ENCODE measurements at places on chromosomes 4 and X.

- DNase-seq: no peak
Measured at GRCh38 chrX:109638158-109638557, 13.2 kb upstream of the KCNE5 start.

- DNase-seq: no peak
Measured at GRCh38 chrX:118062048-118062789, 54.4 kb downstream of the KLHL13 start.

DNA sequence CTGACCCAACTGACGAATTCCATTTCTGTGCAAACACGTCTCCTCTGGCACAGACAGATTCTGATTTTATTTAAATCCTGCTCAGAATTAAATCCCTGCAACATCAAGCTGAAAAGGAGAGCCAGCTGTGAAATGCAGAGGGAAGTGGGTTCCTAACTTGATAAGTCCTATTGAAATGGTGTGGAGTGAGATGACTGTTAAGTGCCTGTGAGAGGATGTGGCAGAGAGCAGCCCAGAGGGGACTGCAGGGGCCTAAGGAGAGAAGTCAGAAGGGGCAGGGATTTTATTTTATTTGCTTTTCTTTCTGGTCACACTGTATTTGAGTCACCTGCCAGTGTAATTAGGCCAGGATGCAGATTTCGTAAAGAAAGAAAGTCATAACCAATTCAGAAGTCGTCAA is 277.4 kb downstream of the NKX6-1 start:
- no peak for DNase-seq

DNA sequence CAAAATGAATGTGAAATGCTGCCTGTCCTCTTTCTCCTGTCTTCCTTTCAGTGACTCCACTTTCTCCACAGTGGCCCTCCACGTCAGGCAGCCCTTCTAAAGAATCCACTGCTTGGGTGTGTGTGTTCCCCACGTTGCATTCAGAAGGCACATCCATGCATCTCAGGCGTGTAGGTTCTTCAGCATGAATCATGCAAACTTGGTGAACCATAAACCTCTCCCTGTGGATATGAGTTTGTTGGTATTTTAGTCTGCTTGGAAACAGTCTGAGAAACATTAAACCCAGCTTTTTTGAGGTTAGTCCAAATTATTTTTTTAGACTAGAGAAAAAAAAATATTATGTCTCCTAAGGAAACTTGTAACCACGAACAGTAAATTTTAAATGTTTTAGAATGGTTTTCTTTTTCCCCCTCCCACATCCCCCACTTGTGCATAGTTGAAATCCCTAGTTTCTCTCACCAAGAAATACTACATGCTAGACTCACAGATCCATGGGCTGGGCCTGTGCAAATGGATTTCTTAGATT is 251.6 kb downstream of the CBR4 start:
- no peak for DNase-seq

DNA sequence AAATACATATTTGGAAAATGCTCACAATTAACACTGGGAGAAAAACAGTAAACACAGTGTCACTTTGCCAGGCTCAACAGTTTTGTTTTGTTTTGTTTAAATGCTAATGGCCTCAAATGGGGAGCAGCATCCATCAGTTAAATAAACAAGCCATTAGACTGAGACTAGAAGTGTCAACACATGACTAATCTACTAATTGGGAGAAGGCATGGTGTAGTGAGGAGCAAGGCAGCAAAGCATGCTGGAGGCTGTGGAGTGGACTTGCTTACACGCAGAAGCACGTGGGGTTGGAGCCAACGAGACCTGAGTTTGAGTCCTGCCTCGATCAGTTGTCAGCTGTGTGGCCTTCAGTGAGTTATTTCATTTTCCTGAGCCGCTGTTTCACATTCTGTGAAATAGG is 29.0 kb downstream of the UTP14A start:
- DNase-seq: no peak

GRCh38 chr4:185257086-185257485 is 47.7 kb downstream of the SNX25 start:
- DNase-seq: no peak

GRCh38 chr4:143254491-143255226 is 69.9 kb downstream of the USP38 start:
- no peak for DNase-seq

DNA sequence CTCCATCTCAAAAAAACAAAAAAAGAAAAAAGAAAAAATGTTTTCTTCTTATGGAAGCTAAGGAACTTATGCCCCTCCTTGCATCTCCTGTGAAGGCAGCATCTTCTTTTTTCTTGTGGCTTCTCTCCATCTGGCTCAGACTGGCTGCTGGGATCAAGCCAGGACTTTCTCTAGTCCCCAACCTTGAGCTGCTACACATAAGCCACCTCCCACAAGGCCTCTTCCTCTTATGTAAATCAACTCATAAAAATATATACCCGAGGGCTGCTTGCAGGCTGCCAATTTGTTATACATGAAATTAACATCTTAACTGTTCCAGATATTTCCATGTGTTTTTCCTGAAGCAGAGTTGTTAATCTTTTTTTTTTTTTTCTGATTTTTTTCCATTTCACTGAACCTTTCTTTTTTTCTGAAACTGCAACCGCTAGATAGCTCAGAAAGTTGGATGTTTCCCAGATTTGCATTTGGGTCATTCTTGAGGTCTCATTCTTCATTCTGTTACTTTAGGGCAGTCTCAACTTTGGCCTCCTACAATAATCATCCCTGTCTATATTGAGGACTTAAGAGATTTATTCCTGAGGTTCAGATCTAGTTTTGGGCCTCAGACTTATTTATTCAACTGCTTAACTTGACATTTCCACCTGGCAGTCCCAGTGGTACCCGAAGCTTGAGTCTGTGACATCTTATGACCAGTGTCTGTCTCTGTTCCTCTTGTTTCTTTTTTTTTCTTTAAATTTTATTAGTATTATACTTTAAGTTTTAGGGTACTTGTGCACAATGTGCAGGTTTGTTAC is 10.3 kb downstream of the SNX25 start:
- peak; percentile 48 for DNase-seq

GRCh38 chr4:168725930-168726329 is 229.1 kb downstream of the PALLD start:
- no peak for DNase-seq

DNA sequence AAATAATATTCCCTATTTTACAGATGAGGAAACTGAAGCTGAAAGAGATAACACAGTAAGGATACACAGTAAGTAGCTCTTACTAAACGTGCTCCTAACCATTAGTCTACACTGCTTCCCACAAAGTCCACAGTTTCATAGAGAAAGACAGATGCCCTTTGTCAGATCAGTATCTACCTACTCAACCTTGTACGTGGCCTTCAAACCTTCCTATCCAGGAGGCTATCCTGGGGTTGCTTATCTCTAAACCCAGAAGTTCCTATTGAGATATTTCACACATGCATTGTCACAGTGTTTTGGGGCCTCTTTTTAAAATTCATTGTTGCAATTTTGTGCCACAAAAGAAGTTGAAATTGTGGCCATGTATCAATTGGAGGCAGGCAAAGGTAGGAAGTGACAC is 208.0 kb downstream of the ENOX2 start:
- DNase-seq: no peak

GRCh38 chrX:123181233-123181914 is 2.7 kb upstream of the GRIA3 start:
- no peak for DNase-seq

DNA sequence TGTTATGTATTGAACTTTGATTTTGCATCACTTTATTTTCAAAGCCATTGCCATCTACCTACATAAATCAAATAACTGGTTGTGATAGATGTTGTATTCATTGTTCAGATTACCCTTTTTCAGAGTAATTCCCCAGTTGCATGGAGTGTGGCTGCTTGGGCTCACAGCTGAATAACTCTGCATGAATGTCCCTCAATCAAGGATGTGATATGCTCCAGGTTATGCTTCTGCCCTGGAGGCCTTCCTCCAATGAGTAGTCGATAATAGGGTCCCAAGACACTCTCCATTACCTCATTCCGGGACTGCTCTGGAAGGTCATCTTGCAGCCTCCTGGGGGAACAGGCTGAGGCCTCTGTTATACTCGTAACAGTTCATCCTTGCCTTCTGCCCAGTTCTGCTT is 251.8 kb downstream of the ADGRL3 start:
- DNase-seq: no peak

DNA sequence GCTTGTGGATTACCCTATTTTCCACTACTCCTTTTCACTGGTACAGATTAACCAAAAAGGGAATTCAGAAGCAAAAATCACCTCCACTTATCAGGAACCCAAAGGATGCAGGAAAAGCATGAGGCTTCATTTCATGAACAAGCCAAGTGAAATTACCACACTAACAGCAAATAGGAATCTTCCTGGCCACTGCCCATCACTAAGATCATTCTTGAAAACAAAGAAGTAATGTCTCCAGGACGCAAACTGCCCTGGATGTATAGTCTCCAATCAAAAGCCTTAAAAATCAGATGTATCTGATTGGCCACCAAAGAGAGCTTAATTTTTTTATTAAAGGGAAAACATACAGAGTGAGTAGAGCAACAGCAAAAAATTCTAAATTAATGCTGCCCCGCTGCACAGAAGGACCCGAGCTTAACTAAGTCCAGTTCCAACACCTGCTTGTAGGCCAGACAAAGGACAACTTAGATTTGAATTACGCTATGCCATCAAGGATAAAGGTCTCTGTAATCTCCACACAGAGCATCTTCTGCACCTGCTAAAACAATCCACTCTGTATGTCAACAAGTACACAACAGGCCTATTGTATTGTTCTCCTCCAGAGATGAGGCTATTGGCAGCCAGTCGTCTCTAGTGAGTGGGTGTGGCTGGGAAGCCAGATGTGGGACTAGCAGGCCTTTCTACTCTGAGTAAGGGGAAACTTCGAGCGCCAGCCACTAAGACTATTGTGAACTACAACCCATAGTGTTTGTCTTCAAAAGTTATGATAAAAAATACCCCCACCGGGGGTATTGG is 12.4 kb downstream of the ZDHHC9 start:
- no peak for DNase-seq

GRCh38 chrX:131264053-131264452 is 25.1 kb downstream of the IGSF1 start:
- DNase-seq: no peak

GRCh38 chrX:109740433-109740809 is 7.4 kb upstream of the ACSL4 start:
- no peak for DNase-seq

- DNase-seq: no peak
Measured at GRCh38 chr4:168919706-168920324, 90.2 kb downstream of the CBR4 start.

- no peak for DNase-seq
Measured at GRCh38 chr4:152591396-152591795, 55.5 kb upstream of the FBXW7 start.

GRCh38 chr4:56575820-56576429 is 70.3 kb downstream of the ARL9 start:
- no peak for DNase-seq

DNA sequence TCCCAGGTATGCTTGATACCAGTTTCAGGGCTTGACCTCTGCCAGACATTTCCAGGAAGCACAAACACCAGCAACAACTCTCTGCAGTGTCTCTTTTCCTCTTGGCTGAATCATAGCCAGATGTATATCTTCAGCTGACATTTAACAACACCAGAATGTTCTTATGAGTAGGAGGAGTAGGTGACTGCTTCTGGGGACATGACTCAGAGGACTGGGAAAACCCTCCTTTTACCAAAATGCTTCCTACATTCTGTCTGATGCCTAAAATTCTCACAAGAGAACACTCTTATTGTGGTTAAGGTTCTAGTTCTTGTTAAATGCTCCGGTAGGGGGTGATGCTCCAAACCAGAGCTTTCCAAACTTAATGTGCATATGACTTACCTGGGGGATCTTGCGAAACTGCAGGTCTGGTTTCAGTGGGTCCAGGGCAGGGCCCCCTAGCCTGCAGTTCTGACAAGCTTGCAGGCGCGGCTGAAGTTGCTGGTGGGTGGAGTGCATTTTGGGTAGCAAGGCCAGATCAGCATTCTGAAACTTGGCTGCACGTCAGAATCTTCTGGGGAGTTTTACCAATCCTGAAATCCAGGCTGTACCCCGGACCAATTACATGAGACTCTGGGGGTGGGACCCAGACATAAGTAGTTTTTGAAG is 329.3 kb upstream of the RPS6KA3 start:
- DNase-seq: no peak

DNA sequence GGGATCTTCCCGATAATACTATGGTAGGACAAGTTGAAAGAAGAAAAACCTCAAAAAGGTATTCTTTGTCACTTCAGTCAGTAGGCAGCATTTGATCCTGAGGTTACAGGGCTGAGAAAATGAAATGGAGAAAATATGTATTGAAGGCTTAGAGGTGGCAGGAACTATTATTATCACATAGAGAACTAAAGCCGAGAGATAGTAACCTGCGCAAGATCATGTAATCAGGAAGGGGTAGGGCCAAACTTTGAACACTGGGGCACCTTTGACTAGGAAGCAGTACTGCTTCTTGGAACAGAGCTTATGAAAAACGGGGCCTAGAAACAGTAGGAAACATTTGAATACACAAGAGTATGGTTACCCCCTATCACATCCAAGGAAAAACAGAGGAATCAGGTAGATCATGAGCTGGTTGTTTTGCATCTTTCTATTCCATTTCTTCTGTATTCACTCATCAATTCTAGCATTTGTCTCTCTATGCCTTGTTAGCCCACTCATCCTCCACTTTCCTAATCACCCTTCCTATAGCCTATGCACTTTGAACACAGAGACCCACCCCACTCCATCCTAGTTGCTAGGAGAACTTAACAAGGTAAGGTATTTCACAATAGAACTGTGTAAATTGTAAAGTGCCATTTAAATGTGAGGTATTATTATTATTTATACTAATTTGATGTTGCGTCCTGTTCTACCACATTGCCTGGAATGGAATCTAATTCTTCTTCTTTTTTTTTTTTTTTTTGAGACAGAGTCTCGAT is 34.6 kb upstream of the SLC9A7 start:
- DNase-seq: no peak

- DNase-seq: no peak
Measured at GRCh38 chrX:150575419-150575814, 7.0 kb downstream of the MTM1 start.

GRCh38 chr4:152572417-152573086 is 36.7 kb upstream of the FBXW7 start:
- no peak for DNase-seq

GRCh38 chrX:38357747-38358673 is 5.6 kb downstream of the OTC start:
- DNase-seq: no peak

DNA sequence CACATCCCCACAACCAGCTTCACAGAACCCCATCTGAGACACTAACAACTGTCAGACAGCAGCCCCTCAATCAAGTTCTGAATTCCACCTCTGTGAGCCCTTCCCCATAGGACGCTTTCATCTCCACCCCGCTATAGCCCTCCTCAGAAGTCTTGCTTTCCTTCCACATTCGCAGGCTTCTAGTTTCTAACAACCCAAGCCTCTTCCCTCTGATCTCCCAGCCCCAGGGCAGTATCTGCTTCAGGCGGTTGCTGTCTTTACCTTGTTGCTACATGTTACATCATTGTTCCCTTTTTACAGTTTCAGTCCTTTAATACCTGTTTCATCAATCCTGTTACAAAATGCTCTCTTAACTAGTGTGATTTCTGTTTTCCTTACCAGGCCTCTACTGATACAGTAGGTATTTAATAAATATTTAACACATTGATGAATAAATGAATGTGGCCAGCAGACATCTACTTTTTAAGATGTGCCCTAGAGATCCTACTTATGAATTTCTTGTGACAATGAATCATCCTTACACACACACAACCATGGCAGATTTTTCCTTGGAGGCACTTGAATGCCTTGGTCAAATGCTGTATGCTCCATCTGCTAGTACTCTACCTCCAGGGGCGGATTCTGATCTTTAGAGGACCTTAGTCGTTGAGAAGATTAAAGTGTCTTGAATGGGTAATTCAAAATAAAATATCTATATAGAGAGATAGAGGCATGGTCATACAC is 164.7 kb upstream of the SLIT2 start:
- no peak for DNase-seq

Data from GM13977 (cell line).